ENCODE measurements at places on chromosomes 7 and 10.

DNA sequence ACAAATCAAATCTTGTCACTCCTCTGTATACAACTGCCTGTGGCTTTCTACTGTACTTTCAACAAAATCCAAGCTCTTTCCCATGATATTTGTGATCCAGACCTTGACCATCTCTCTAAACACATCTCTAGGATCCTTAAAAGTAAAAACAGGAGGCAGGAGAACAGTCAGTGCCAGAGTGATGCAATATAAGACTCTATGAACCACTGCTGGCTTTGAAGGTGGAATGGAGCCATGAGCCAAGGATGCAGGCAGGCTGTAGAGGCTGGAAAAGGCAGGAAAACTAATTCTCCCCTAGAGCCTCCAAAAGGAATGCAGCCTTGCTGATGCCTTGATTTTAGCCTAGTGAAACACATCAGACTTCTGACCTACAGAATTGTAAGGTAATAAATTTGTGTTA is 45.5 kb upstream of the LRRN3 start:
- DNase-seq, result no peak

DNA sequence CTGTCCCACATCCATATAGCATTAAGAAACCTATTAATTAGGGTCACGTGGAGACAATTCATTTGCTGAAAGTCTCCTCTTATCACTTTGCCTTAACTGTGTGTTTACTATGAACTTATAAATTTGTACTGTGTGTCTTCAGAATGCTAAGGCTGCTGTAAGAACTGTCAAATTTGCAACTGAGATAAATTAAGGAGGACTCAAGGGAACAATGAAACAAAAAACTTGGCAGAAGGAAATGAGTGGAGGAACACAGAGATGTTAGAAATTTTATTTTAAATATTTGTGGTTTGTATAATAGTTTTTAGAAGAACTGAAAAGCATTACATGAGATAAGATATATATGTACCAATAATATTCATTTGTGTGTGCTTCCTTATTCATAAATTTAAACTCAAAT is 1005.3 kb upstream of the SORCS1 start:
- no peak for DNase-seq

DNA sequence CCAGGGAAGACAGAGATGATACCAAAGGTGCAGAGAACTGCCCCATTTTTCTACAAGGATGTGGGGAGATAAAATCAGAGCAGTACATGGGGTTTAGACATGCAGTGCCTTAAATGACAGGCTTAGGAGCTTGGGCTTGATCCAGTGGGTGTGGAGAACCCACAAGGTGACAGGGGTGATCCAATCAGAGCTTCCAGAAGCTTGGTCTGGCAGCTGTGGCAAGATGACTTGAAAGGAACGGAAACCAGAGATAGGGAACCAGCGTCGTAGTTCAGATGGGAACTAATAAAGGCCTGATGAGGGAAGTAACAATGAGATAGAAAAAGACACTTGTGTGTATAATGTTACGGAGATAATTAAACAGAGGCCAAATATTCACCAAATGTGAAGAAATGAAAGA is 80.7 kb downstream of the SLC37A3 start:
- DNase-seq, result no peak

- DNase-seq, result no peak
These were observed 58.1 kb downstream of the UNCX start for GRCh38 chr7:1290679-1291356.

- DNase-seq, result no peak
These were observed 5.8 kb downstream of the PWWP2B start for GRCh38 chr10:132402781-132403241.

GRCh38 chr7:96953676-96954513 is 51.5 kb upstream of the DLX6 start:
- DNase-seq, result no peak

- no peak for DNase-seq
These were observed 62.1 kb upstream of the PRSS58 start for GRCh38 chr7:142319970-142320369.

DNA sequence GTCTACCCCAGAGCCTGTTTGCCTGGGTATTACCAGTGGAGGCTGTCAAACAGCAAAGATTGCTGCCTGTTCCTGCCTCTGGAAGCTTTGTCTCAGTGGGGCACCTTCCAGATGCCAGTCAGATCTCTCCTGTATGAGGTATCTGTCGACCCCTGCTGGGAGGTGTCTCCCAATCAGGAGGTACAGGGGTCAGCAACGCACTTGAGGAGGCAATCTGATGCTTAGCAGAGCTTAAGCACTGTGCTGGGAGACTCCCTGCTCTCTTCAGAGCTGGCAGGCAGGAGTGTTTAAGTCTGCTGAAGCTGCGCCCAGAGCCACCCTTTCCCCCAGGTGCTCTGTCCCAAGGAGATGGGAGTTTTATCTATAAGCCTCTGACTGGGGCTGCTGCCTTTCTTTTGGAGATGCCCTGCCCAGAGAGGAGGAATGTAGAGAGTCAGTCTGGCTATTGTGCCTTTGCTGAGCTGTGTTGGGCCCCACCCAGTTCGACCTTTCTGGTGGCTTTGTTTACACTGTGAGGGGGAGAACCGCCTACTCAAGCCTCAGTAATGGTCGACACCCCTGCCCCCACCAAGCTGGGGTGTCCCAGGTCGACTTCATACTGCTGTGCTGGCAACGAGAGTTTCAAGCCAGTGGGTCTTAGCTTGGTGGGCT is 62.2 kb downstream of the PPP1R9A start:
- no peak for DNase-seq

GRCh38 chr10:126504761-126505112 is 116.5 kb upstream of the ADAM12 start:
- DNase-seq, result no peak
